Lower lobe of right lung (tissue), 2 donors: ENCODE measurements at places on chromosomes 11 and 22. TPM values are rescaled to one million over a fixed set of nuclear protein-coding genes. Genes with fewer than 3 reads are reported as not detected.
A peak's percentile ranks its signal among the peaks of the same experiment; 100 is the strongest.

DNA sequence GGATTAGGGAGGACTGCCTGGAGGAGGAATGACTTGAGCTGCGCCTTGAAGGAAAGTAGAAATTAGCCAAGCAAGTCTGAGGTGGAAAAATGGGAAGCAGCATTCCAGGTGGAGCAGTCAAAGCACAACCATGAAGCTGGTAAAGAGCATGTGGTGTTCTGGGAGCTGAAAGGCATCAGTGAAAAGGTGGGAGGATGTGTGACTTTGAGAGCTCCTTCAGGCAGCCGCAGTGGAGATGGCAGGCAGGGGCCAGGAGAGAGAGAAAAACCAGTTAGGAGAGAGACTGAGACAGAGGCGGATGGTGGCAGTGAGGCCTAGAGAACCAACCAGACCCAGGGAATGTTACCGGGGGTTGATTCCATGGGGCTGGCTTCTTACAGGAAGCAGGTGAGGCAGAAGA, 393.4 kb downstream of the MIAT start:
- H3K27me3 ChIP-seq = no peaks in the 10 kb centered on the region
- H3K4me1 ChIP-seq = no peaks in the 10 kb centered on the region
- no peaks in the 10 kb centered on the region for H3K36me3 ChIP-seq
- H3K4me3 ChIP-seq = no peak overlapping the region

The SYNGR1 gene
- 13.4 TPM for total RNA-seq

The GPR83 gene
- total RNA-seq = not detected

DNA sequence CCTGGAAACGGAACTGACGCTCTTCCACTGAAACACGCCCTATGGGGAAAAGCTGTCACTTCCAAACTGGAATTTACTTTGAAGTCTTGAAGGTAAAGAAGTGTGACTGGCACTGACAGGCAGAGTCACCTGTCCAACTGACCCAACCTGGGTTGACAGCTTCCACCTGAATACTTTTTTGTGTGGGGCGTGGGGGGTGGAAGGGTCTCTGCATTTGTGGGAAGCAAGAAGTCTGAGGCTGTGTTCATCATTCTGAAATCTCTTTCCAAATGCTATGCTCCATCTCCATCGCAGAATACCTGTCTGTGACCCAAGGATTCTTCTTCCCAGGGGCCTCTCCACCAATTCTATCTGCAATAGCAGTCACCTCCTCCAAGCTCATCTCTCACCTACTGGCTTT, 7.8 kb downstream of the IFT27 start:
- H3K36me3 ChIP-seq = peaks cover 15% of the 10 kb centered on the region
- H3K27me3 ChIP-seq = no peaks in the 10 kb centered on the region
- H3K27ac ChIP-seq = no peak overlapping the region
- no peaks in the 10 kb centered on the region for H3K4me1 ChIP-seq

DNA sequence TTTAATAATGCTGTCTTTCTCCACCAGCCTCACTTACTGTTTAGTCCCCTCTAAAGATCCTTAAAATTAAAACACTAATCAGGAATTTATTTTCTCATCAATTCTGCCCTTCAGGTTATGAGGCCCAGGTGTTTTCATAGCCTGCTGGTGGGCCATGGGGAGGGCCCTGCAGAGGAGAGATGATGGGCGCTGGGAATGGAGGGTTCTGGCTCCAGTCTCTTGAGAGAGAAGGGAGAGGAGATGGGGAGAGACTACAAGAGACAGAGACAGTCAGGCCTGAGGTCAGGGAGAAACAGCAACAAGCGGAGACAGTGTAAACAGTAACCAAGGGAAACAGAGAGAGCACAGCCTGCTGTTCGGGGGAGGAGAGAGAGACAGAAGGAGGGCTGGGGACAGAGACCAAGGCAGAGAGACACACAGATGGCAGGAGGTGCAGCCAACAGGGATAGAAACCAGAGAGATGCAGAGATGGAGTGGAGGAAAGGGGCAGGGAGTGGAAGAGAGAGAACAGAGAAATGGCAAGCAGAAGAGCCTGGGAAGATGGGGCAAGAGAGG, 187.3 kb upstream of the SYT13 start:
- DNase-seq = no peak
- H3K27ac ChIP-seq = no peak overlapping the region
- H3K36me3 ChIP-seq = no peaks in the 10 kb centered on the region
- H3K4me1 ChIP-seq = no peaks in the 10 kb centered on the region
- H3K4me3 ChIP-seq = no peak overlapping the region

GRCh38 chr11:57294225-57295131, 30.3 kb downstream of the TNKS1BP1 start:
- peaks cover 25% of the 10 kb centered on the region for H3K4me1 ChIP-seq
- H3K36me3 ChIP-seq = peaks cover 13% of the 10 kb centered on the region
- no peak overlapping the region for H3K4me3 ChIP-seq

- H3K4me1 ChIP-seq = peaks cover 9% of the 10 kb centered on the region
- H3K4me3 ChIP-seq = no peak overlapping the region
- no peaks in the 10 kb centered on the region for H3K36me3 ChIP-seq
- H3K27ac ChIP-seq = no peak overlapping the region
- no peaks in the 10 kb centered on the region for H3K27me3 ChIP-seq
These were observed 33.4 kb upstream of the FTH1 start for GRCh38 chr11:62000539-62001446.

The NLRP6 gene
- 1.3 TPM for total RNA-seq

The PATE4 gene
- total RNA-seq = not detected

- DNase-seq = peak; percentile 88
- H3K4me3 ChIP-seq = peak within 1 kb of the TSS; percentile 98
- peaks cover 28% of the 10 kb centered on the region for H3K4me1 ChIP-seq
- H3K27me3 ChIP-seq = no peaks in the 10 kb centered on the region
- peak within 1 kb of the TSS; percentile 99 for H3K27ac ChIP-seq
These were observed at the start of gene UFD1 for GRCh38 chr22:19478901-19479354. Gene UFD1 (minus strand): TSS chr22:19479193. CDS start chr22:19479085, 108 bp downstream.

DNA sequence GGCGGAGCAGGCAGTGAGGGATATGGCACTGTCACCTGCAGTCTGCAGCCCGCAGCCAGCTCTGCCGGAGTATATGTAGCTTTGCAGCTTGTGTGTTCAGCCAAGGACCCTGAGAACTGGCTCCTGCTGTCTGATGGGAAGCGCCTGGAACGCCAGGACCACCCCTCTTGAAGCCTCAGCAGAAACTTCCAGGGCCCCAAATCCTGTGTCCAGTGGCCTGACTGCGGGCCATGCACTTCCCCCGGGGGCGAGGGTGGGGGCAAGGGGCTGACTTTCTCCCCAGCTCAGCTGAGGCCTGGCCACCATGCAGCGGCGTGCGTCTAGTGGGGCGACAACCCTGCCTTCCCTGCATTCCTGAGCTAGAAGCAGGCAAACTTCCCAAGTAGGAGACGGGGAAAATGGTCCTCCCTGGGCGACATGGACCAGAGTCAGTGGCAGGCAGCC, 32.3 kb downstream of the PISD start:
- no peaks in the 10 kb centered on the region for H3K27me3 ChIP-seq
- H3K36me3 ChIP-seq = peaks cover 13% of the 10 kb centered on the region
- peak overlapping the region; percentile 97 for H3K27ac ChIP-seq

DNA sequence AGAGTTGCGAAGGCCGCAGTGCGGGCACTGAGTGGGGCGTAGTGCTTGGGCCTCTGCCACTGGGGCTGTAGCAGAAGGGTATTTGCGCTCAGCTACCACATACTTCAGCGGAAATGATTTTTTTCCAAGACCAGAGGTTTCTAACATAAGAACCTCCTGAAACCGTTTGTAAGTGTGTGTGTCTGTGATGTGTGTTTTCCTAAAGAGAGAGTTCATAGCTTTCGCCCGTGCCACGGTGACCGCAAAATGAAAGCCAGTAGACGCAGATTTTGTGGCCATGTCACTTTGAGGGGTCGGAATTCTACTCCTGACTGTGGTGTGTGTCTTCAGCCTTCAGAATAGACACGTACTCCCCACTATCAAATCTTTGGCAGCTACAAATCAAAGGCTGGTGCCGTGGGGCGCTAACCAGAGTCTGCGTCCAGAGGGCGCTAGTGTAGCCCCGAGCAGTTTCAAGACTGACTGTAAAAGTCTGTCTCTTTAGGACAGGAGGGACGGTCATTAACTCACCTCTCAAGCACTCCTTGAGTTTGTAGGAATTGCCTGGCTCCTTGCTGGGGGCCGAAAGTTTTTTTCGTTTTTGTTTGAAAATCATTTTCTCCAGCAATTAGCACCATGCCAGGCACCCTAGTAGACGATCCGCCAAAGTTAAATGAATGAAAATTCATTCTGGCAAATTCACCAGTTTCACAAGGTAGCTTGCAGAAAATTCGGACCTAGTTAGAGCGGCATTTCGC, 2.5 kb upstream of the CALCA start:
- peaks cover 67% of the 10 kb centered on the region for H3K27me3 ChIP-seq
- H3K4me1 ChIP-seq = peaks cover 36% of the 10 kb centered on the region
- H3K27ac ChIP-seq = no peak overlapping the region
- H3K4me3 ChIP-seq = peak overlapping the region; percentile 39
